ENCODE measurements at places on chromosomes 1 and 21.

GRCh38 chr1:65971547-65971946 is 178.9 kb downstream of the PDE4B start:
- no peak for DNase-seq

DNA sequence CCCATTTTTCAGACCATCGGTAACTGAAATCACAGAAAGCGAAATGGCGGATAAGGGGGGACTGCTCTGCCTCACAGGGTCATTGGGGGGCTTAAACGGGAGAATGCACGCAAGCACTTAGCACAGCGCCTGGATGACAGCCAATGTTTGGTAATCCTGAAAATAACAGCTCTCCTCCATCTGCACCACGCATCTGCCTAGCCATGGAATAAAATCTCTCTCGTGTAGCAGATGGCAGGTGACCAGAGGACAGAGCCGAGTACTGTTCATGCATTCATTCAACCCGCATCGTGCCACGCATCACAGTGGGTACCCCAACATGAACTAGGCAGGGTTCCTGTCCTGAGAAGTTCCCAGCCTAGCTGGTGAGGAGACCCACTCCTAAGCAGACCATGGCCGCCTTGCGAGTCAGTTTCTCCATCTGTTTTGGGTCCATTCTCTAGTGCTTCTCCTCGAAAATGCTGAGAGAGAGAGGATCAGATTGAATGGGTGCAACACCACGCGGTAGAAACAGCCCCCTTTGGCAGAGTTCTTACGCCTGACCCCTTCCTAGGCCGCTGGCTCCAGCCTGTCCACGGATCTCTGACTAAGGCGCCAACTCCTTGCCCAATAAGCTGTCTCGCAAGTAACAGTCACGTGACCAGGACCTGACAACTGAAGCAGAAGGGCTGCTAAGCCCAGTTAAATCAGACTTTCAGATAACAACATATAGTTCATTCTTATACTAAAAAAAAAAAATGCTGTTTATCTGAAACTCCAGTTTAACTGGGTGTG is 7.3 kb downstream of the SLC1A7 start:
- DNase-seq: no peak

DNA sequence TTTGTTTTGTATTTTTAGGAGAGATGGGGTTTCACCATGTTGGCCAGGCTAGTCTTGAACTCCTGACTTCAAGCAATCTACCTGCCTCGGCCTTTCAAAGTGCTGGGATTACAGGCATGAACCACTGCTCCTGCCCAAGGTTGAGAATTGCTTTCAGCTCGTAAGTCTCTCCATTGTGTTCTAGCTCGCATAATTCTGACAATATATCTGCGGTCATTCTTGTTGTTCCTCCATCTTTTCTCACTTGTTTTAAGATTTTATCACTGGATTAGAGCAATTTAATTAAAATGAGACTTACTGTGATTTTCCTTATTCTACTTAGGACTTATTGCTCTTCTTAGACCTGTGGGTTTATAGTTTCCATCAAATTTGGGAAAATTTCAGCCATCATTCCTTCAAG is 102.9 kb downstream of the AHCTF1 start:
- no peak for DNase-seq

DNA sequence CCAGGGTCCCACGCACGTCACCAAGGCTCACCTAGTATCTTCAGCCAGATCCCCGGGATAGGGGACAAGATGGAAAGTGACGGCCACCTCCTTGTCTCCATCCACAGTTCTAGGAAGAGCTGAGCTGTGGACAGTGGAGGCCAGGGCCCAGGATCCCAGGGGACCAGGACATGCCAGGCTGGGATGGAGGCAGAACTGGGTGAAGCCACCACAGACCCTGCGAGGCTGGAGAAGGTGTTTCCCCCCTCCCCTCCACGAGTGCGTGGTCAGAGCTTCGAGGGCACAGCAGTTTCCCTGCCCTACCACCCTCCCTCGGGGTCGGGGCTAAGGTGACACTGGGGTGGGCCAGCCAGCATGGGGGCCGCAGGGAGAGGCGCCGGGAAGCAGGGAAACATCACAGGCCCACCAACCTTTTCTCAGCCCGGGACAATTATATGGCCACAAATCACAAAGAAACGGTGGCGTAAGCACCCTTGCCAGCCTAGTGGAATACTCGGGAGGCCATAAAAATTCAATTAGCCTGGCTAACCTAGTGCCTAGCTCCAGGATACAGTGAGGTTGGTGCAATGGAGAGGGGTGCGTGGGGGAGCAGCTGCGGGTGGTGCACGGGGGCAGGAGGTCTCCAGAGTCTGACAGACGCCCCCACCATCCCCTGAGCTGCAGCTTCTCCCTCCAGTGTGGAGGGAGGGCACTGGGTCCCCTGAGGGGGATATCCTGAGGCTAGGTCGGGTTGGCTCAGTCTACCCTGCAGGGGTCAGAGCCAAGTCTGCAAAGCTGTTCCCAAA is 13.4 kb downstream of the DRAXIN start:
- no peak for DNase-seq

DNA sequence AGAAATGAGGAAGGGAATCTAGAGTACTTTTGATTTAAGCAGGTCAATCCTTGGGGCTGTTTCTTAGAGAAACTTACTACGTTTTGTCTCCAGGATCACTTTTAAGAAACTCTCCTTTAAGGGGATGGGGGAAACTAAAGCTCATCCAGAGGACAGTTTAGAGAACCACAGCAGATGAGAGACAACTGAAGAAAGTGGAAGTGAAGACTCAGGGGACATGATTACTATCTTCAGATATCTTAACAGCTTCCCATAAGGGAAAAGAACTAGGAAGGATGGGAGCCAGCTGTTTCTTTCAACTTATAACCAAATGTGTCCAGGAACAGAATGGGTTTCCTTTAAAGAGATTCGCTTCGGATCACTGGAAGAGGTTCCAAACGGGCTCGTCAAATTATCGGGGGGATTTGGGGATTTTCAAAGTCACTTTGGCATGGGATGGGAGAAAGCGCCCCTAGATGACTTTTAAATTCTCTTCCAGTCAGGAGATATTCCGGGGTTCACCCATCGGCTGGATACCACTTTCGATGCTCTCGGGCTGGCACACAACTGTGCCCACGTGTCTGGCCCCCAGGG is 1.2 kb downstream of the SCMH1 start:
- no peak for DNase-seq

GRCh38 chr1:113275083-113275482 is 115.2 kb upstream of the MAGI3 start:
- DNase-seq: no peak

DNA sequence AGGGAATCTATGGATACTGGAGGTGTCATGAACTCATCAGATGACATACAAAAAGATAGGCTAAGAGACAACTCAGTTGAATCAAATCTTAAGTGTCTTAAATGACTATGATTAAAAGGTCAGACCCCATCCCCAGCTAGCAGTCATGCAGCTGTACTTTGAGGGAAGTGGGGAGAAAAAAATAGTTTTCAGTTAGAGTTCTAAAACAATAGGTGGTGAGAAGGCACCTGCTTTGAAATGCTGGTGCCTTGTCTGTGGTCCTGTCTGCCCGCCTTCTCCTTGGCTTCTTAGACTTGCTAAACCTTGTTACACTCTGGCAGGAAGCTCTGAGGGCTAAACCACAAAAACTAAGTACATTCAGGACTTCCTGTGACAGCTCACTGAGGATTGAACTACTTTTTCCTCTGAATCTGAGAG is 15.3 kb downstream of the CD2 start:
- DNase-seq: peak; percentile 56

DNA sequence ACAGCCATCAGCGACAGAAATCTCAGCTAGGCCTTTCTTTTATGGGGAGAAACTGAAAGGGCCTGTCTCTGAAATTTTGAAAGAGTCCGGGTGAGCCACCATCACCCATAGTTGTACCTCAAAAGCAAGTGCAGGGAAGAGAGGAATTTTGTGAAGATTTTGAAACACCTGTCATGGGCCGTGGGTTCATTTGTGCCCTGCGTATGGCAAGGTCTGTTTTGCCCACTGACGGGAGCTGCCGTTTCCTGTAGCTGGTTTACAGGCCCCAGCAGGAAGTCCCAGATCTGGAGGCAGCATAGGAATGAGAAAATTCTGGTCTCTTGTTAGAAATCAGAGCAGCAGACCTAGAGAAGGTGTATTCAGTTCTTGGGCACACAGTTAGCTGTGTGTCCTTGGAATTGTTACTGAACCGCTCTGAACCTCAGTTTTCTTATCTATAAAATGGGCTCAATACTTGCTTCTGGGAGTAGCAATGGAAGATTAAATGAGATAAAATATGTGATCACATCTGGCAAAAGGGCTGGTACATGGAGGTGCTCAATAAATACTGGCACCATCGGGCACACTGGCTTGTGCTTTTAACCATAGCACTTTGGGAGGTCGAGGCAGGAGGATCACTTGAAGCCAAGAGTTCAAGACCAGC is 52.5 kb downstream of the MAN1C1 start:
- DNase-seq: no peak

GRCh38 chr1:172916116-172916515 is 134.6 kb downstream of the TNFSF18 start:
- DNase-seq: no peak

DNA sequence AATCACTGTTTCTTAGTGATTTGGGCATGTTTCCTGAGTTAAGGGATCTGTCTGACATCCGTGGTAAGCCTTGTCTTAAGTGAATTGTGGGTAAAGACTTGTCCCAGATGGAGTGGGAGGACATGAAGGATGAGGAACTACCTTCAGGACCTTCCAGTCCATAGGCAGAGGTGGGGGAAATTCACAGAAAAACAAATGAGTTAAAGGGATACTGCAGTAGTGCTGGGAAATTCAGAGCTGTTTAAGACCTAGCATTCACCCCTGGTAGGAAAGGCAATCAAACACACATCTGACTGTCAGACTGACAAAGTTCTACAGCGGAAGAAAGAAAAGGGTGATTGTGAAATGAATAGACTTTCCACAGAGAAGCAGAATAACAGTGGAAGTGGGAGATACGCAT is 3.0 kb downstream of the GNAT2 start:
- no peak for DNase-seq

DNA sequence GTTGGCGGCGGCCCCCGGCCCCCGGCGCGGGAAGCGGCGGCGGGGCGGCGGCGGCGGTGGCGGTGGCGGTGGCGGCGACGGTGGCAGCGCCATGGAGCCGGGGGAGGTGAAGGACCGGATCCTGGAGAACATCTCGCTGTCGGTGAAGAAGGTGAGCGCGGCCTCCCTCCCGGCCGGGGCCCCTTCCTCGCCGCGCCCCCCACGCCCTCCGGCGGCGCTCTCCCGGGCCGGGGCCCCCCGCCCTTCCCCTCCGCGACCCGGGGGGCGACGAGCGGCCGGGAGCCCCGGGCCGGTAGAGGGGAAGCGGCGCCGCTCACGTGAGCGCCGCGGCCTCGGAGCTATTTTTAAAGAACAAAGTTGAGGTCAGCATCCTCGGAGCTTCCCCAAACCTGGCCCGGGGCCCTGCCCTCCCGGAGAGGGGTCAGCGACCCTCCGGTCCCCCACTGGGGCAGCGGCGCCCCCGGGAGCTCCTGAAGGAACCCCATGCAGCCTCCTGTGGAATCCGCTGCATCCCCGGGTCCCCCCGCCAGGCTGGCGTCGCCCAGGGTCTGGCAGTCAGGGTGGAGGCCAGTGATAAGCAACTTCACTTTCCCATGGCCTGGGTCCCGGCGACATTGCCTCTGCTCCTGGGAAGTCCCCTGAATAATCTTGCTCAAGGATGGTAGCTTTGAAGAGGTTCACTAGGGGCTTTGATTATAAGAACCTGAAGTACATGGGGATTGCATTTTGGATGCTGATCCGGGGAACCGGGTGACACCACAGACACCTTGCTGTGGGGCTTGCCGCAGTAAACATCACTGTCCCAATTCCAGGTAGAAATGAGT is 560 bp downstream of the PLEKHM2 start:
- DNase-seq: peak; percentile 21

DNA sequence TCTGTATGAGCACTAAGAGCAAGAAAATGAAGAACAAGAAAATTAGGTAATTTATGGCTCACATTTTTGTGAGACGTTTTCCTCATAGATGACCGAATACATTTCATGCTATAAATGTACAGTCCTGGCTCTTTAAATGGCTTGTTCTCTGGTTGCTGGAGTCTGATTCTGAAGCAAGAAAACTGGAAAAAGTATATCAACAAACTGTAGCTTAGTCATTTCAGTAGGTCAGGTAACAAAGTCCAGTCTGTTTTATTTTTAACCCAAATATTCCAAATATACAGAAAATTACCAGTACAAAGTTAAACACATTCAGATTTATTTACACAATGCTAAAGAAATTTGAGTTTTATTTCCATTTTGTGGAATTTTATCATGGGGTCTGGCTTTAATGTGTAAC is 2.5 kb upstream of the MYBPHL start:
- DNase-seq: no peak

- DNase-seq: no peak
These were observed 100.6 kb upstream of the KCNJ15 start for GRCh38 chr21:38156200-38156599.

GRCh38 chr1:77950873-77951272 is 28.0 kb downstream of the FUBP1 start:
- no peak for DNase-seq

GRCh38 chr1:176102768-176103350 is 104.2 kb downstream of the COP1 start:
- DNase-seq: no peak

DNA sequence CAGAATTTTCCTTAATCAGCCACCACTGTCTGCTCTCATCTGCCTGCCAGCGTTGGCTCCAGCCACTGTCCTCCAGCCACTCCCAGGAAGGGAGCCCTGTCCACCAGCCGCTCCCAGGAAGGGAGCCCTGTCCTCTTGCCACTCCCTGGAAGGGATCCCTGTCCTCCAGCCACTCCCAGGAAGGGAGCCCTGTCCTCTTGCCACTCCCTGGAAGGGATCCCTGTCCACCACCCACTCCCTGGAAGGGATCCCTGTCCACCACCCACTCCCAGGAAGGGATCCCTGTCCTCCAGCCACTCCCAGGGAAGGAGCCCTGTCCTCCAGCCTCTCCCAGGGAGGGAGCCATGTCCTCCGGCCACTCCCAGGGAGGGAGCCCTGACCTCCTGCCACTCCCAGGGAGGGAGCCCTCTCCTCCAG is 726.5 kb downstream of the PTPRU start:
- no peak for DNase-seq

- DNase-seq: no peak
These were observed 70.4 kb upstream of the LYST start for GRCh38 chr1:235937123-235937522.

- no peak for DNase-seq
These were observed 90.7 kb downstream of the GPR88 start for GRCh38 chr1:100628631-100629081.

DNA sequence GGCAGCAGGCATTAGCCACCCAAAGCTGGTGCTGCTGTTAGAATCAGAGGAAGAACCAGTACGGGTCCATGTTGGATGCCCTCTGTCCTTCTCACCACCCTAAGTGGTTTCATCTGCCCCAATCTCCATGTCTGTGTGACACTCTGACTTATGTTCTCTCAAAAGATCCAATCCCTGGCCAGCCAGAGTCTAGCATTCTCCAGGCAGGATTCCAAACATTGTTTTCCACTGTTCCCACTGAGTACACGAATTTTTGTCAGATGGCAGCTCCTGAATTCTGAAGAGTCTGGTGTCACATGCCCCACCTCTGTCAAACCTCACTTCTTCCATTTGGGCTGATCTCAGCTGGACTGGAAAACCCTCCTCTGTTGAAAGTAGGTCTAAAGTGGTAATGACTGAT is 166.0 kb downstream of the DISC1 start:
- no peak for DNase-seq
